NCI-H1436 treated with DMSO at 0.1 percent for 48 hours (cell line): ENCODE measurements at places on chromosomes 7 and 10.

GRCh38 chr10:3892440-3893425, 107.7 kb upstream of the KLF6 start:
- DNase-seq: no peak

DNA sequence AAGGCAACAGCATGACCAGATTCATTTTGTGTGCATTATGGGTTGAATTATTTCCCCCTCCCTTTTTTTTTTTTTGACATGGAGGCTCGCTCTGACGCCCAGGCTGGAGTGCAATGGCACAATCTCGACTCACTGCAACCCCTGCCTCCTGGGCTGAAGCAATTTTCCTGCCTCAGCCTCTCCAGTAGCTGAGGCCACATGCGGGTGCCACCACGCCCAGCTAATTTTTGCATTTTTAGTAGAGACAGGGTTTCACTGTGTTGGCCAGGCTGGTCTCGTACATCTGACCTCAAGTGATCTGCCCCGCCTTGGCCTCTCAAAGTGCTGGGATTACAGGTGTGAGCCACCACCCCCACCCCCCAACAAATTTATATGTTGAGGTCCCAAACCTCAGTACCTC, 42.0 kb downstream of the ZNF783 start:
- no peak for DNase-seq

DNA sequence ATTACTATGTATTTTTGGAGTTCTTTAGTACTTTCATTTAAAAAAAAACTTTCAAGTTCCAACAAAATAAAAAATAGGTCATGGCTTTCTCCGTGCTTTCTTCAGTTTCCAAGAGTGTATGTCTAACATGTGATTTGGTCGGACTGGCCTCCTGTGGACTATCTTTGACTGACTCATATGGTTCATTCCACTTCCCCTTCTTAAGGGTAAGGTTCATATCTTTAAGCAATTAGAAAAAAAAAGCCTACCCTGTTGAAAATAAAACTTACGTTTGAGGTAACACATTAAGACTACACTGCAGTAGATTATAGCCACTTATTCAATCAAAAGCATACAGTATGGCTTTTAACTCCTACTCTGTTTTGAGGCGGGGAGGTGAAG, 112.8 kb upstream of the AHR start:
- DNase-seq: no peak

DNA sequence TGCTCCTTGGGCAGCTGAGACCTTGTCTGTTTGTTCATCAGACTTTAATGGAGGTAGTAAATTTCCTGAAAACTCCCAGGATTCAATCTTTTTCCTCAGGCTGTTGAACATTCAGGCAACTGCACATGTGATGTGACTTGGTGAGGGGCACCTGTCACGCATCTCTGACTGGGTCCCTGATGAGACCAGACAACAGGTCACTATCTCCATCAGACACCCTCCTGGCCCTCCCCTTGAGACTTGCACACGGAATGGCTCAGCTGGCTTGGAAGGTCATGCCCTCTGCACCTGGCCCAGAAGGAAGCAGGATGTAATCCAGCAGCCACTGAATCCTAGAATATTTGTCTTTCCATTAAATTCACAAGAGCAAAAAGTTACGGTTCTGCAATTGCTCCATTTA, 15.9 kb downstream of the AQP1 start:
- no peak for DNase-seq

DNA sequence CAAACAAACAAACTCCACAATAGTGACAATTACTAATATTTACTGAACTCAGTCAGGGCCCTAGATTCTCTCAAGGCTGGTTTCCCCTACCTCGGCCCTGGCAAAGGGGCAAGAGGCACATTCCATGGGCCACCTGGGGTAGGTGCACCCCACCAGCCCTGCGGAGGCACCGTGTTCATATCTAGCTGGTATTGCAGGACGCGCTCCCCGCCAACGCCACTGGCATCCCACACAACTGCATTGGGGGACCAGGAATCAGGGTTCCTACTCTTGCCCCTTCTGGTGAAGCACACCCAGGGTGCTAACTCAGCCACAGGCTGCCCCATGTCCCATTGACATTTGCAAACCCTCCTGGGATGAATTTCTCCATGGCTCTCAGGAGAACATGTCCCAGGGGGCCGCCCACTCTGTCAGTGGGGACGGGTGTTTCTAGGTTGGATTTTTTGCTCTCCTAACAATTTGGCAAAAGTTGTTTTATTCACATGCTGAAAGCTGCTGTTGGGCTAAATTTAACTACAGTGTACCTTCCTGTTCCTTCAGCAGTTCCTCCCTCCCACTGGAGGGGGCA, 76.7 kb downstream of the ZRANB1 start:
- no peak for DNase-seq

- DNase-seq: no peak
These were observed 163.0 kb upstream of the KLF14 start for GRCh38 chr7:130896898-130897514.

GRCh38 chr10:74852381-74852780, 26.0 kb downstream of the KAT6B start:
- no peak for DNase-seq

DNA sequence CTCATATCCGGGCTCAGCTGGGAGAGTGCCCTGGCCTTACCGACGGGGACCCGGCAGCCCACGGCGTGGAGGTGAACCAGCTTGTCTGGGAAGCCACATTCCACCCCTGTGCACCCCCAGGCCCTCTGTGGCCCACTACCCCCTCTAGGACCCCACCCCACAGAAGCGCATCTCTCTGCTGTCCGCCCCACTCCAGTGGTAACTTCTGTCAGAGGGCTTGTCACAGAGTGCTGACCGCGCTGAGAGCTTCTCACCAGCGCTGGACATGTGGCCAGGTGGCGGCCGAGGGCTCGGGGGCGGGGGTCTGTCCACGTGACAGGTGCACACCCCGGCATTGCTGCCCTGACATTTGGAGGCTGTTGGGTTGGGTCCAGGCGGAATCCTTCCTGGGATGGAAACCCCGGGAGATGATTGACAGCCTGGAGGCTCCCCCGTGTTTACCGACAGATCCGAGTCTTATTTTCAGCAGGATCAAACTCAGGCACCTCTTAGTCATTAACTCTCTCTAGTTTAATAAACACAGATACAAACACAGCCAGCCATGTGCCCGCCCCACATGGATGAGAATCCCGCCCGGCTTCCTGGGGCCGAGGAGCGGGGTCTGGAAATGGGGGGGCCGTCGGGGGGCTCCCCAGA, 5.1 kb downstream of the ELFN1 start:
- DNase-seq: no peak

DNA sequence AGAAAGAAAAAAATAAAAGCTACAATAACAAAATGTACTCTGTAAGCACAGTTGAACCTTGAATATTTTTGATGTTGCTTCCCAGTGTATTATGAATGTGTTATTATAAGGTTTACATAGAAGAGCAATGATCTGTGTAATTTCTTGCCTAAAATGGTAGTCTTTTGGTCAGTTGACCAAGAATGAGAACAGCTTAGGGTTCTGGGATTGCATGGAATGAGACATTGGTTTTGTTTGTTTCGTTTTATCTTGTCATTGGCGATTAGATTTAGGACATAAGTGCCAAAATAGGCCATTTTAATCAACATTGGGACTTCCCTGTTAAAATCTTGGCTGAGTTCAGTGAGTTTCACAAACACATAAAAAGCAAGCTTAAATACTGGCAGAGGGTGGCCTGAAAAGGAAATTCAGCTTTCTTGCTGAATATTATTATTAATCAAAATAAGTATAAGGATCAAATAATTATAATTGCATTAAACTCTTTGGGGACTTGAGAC, 49.1 kb upstream of the GLCCI1 start:
- DNase-seq: no peak

DNA sequence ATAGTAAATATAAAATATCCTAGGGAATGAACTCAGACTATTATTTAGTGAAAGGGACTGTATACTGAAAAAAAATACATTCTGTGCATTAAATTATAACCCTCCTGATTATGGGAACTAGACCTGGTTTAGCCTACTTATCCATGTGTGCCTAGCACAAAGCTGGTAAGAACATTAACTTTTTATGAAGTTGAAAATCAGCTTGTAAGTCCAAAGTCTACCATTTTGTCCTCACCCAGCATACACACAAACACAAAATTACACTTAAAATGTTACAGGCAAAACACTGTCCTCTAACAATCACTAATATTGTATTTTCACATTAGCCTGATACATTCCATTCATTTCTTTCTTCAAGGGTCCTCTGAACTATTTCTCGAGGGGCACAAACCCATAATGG, 19.9 kb upstream of the NEBL start:
- DNase-seq: no peak

DNA sequence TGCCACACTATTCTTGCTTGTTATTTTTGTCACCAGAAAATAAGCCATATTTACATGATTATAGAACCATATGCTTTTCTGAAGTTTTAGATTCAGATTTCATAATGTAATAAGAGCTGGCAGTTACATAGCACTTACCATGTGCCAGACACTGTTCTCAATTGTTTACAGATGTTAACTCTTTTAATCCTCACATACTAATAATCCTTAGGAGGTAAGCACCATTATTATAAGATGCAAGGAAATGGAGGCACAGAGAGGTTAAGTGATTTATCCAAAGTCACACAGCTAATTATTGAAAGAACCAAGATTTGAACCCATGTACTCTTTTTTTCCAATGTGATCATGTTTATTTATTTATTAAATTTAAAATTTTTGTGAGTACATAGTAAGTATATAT, 57.2 kb downstream of the CREB5 start:
- no peak for DNase-seq

GRCh38 chr10:62732841-62733653, 71.5 kb upstream of the ADO start:
- no peak for DNase-seq

GRCh38 chr10:22646388-22646853, 68.0 kb downstream of the PIP4K2A start:
- DNase-seq: no peak

DNA sequence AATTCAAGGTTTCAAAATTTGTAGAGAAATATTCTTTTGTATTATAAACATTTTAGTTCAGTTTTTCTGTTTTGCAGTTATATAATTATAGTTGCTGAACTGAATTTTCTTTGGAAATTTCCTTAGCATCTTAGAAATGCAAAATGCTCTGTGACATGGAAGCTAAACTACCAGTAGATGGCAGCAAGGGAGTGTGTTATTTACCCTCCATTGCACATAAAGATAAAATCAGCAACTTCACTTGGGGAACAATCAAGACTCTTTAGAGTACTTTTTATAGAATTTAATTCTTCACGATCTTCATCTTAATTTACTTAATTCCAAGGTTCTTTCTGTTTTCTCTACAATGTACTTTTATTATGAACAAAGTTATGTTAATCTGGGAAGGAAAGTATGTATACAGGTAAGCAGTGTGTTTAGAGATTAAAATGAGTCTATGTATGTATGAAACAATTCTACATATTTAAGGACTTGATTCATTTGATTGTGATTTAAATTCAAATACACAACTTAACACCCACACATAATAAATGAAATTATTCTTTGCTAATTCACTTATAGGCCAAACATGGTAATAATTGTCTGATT, 404.2 kb downstream of the THSD7A start:
- DNase-seq: peak; percentile 37

GRCh38 chr7:116180302-116180701, 30.0 kb upstream of the TES start:
- DNase-seq: no peak

DNA sequence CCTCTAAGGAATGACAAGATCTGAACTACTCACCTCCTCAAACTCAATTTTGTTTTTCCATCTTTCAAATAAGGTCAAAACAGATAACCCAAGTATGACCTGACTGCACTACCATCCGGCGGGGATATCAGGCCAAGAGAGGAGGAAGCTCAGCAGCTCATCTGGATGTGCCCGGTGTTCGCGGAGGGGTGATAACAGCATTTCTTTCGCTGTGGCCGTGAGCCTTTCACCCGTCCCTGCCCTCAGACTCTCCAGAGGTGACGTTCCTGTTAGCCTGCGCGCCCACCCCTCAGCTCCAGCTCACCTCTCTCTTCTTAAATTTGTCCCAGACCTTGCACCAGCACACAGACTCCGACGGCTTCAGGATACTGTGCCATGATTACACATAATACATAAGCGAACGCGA, 526 bp downstream of the ZNF248 start:
- no peak for DNase-seq

DNA sequence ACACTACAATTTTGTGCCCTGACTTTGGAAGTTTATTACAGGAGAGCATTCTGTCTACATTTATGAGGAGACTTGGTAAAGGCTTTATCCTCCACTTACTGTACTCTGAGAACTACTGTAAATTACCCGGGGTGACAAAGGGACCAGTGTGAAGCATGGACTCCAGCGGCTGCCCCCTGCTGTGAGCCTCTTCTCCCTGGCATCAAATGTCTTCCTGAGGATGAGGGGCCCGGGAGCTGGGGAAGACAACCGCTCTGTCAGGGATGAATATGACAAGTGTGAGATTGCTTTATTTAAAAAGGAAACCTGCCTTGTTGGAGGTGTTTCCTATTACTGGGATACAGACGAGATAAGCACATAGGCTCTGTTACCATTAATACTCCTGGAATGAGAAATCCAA, 714.8 kb downstream of the CCSER2 start:
- no peak for DNase-seq

- DNase-seq: no peak
These were observed 156.9 kb upstream of the C7orf33 start for GRCh38 chr7:148433521-148434180.

DNA sequence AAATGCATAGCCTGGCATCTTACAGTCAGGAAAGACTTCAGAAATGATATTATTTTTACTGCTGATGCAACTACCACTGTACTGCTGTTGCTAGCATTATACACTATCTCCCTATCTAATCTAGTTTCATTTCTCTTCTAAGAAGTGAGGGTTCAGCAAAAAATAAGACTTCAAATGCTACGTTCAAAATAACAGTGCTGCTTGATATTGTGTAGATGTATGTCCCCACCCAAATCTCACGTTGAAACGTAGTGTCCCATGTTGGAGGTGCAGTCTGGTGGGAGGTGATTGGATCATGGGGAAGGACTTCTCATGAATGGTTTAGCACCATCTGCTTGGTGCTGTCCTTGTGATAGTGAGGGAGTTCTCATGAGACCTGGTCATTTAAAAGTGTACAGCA, 129.4 kb downstream of the ANK3 start:
- no peak for DNase-seq
